H9 (cell line): ENCODE measurements at places on chromosomes 7 and 10. TPM values are rescaled to one million over a fixed set of nuclear protein-coding genes. Genes with fewer than 3 reads are reported as not detected.
A peak's percentile ranks its signal among the peaks of the same experiment; 100 is the strongest.

DNA sequence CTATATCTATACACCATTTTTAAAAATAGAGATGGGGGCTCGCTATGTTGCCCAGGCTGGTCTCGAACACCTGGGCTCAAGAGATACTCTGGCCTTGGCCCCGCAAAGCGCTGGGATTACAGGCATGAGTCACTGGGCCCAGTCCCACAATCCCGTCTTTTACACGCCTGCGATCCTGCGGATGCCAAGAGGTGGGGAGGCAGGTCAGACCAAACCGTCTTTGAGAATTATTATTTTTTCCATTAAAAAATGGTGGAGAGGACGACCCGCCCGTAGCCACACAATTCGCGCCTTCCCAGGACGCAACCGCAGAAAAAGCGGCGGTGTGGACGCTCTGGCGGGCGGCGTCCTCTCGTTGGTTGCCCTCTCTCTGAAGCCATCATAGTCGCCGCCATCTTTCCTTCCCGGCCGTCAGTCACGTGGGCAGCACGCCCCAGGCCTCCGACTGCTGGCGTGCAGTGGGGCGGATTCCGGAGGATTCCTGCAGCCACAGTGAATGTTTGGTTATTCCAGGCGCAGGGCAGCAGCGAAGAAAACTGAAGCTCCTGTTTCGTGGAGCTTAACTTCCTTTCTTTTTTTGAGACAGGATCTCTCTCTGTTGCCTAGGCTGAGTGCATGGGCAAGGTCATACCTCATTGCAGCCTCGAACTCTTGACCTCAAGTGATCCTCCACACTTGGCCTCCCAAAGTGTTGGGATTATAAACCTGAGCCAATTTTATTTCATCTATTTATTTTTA lies 9.9 kb upstream of the EPHB4 start:
- H3K4me3 ChIP-seq = peak overlapping the region; percentile 82
- no peaks in the 10 kb centered on the region for H3K27me3 ChIP-seq
- peaks cover 6% of the 10 kb centered on the region; the same call in 2 of the 3 replicates for H3K36me3 ChIP-seq
- H3K27ac ChIP-seq = peak overlapping the region; percentile 89
- peak; percentile 95 for DNase-seq
- H3K4me1 ChIP-seq = peaks cover 3% of the 10 kb centered on the region; the same call in 1 of the 2 replicates

- H3K4me3 ChIP-seq = no peak overlapping the region
- no peaks in the 10 kb centered on the region for H3K27me3 ChIP-seq
- H3K4me1 ChIP-seq = no peaks in the 10 kb centered on the region
- DNase-seq = no peak
- no peak overlapping the region for H3K27ac ChIP-seq
Measured at GRCh38 chr7:107206706-107207105, 37.9 kb downstream of the HBP1 start.

CFAP70 gene
- 0.24 and 0.26 TPM in 2 replicates for total RNA-seq

AGBL3 gene
- 1.2 and 2.4 TPM in 2 replicates for total RNA-seq

DNA sequence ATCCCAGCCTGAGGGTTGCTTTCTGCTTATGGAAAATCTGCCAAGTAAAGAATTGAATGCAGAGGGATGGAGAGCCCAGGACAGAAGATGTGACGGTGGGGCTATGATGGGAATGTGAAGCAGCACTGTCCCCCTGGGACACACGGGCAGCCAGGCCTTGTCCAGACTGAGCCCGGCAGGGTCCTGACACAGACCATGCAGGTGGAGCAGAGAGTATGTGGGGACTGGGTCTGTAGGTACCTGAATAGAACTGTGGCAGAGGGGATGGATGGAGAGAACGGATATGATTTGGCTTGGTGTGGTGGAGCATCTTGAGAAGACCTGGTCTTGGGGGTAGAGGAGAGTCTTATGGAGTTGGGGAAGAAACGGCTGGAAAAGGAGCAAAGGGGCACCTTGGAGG lies 732 bp upstream of the LRRC18 start:
- H3K27me3 ChIP-seq = no peaks in the 10 kb centered on the region
- no peaks in the 10 kb centered on the region for H3K4me1 ChIP-seq
- peak; percentile 7 for DNase-seq
- H3K27ac ChIP-seq = no peak overlapping the region
